ENCODE measurements at places on chromosomes 7 and 10.

DNA sequence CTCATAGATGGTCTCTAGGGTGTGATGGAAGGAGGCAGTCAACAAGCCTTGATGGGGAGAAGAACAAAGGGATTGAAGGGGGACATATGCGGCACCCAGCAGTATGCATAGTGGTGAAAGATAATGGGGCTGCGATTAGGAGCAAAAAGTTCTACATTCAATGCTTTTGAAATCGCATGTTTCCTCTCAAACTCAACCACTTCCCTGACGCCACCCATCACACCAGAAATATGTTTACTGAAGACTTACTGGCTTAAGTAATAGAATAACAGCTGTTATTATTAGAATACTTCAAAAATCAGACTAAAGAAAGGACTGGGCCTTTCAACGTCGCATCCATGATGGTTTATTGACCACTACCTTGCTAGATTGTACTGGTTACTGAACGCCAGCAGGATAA, 31.5 kb downstream of the MKRN1 start:
- no peak for DNase-seq

GRCh38 chr10:77195101-77195500, 442.5 kb downstream of the KCNMA1 start:
- DNase-seq = peak; percentile 3

- DNase-seq = no peak
Measured at GRCh38 chr7:139825666-139826290, 3.3 kb upstream of the TBXAS1 start.

DNA sequence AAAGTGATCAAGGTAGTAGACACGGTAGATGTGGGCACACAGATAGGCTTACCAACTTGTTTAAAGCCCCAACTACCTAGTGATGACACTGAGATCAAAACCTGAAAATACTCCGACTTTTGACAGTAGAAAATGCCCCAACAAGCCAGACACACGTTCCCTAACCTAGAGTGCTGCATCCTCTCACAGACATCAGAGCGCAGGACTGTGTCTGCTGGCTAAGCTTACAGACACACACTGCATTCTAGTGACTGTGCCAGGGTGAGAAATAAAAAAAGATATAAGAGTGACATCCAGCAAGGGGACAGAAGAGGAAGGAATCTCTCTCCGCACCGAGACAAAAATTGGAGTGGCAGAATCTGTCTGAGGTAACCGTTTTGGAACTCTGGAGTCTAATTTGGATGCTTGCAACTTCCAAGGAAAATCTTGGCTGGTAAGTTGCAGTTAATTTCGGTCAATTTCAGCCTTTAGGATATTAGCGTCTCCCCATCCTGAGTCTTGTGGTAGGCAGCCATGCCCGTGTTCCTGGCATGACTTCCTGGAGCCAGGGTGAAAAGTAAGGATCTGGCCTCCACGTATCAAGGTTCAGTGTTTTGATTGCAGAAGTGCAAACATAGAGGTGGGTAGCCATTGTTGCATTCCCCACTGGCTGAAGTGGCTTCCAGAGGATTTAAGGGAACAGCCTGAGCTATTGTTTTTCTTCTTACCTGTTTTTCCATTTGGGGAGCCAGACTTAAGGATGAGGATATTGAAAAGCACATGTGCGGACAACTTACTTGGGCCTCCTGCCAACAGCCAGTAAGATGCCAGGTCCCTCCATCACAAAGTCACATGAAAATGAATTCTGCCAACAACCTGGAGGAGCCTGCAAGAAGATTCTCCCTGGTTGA, 124.1 kb downstream of the SMURF1 start:
- no peak for DNase-seq

DNA sequence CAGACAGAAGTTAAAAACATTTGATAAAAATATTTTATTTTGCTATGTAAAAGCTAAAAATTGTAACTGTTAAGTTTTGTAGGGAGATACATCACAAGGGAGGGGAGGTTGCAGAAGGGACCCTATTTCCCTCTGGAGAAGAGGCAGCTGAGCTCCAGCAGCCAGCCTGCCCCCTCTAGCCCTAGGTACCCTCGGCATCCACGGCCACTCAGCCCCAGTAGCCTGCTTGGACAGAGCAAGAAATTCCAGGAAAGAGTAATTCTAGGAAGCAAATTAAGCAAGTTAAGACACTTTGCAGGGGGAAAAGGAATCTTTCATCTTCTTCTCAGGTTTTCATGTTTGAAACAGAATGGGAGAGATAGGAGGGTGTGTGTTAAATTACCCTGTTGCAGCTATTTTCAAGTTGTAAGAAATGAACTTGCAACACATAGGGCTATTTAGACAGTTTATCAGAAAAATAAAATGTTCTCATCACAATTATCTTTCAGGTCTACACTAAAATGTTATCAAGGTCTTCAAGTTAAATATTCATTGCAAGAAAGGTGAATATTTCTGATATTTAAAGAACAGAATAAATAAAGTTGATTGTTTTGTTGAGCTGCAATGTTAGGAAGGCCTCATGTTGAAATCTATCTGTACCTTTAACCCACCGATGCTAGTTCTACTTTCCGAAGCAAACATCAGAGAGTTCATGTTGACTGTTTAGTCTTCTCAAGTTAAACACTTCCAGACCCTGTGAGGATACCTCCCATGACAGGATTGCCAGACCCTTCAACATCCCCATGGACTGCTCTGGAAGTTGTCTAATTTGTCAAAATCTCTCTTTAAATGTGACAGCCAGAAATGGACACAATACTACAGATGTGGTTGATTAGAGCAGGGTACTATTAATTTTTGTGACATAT, 5.5 kb downstream of the SGCE start:
- DNase-seq = no peak

- peak; percentile 52 for DNase-seq
Measured at GRCh38 chr7:44291066-44291732, 34.2 kb downstream of the CAMK2B start.

DNA sequence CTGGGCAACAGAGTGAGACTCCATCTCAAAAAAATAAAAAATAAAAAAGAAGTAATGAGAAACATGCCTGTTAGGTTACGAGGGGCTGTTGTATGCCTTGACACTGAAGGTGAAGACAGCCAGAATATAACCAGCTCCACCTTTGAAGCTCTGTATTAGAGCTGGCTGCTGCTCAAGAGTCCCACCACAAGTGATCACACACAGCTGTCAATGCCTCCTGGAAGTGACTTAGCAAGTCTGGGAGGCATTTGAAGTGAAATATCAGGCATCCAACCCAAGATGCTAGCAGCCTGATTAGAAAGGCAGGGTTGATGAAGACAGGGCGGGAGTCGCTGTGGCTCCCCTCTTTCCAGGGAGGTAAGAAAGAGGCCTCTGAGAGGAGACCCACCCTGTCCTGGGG, 34.1 kb upstream of the INPP5F start:
- DNase-seq = no peak

DNA sequence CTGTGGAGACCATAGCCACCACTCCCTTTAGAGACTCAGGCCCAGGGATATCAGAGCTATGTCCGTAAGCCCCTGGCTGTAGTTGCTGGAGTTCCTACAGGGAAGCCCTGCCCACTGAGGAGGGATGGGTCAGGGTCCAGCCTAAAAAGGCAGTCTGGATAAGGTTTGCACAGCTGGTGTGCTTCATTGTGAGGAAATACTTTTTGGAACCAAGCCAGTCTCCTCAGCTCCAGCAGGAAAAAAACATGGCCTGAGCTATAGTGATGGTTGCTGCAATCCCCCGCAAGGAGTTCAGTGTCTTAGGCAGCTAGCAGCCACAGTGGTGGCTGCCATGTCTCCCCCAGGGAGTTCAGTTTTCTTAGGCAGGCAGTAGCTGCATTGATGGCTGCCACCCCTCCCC, 52.6 kb upstream of the CYP2C8 start:
- DNase-seq = no peak

DNA sequence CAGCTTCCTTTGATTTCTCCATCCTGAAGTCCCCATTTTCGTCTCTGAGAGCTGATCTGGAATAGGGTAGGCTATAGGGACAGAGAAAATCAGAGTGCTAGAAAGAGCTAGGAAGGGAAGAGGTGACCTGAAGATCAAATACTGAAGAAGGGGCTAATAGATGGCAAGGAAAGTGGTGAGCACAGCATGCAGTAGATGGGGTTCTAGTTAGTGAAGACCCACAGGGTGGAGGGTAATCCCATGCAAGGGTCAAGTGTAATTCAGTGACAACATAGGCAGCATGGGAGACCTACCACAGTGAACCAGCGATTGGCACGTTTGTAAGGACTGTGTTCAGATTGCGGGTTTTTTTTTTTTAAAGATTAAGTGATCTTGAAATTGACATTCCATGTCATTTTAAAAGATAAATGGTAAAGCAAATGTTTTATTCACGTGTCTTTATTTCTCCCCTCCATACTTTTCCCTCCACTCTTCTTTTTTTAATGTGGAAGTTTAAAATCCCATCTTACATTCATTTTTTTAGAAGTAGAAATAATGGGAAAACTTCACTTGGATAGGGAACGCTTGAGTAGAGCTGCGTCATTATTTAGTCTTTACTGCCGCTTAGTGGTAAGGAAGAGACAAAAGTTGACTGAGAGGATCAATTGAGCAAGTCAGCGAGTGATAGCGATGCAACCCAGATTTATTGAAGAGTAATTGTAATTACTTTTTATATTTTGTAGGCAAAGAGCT, 21.0 kb upstream of the ABI1 start:
- no peak for DNase-seq

DNA sequence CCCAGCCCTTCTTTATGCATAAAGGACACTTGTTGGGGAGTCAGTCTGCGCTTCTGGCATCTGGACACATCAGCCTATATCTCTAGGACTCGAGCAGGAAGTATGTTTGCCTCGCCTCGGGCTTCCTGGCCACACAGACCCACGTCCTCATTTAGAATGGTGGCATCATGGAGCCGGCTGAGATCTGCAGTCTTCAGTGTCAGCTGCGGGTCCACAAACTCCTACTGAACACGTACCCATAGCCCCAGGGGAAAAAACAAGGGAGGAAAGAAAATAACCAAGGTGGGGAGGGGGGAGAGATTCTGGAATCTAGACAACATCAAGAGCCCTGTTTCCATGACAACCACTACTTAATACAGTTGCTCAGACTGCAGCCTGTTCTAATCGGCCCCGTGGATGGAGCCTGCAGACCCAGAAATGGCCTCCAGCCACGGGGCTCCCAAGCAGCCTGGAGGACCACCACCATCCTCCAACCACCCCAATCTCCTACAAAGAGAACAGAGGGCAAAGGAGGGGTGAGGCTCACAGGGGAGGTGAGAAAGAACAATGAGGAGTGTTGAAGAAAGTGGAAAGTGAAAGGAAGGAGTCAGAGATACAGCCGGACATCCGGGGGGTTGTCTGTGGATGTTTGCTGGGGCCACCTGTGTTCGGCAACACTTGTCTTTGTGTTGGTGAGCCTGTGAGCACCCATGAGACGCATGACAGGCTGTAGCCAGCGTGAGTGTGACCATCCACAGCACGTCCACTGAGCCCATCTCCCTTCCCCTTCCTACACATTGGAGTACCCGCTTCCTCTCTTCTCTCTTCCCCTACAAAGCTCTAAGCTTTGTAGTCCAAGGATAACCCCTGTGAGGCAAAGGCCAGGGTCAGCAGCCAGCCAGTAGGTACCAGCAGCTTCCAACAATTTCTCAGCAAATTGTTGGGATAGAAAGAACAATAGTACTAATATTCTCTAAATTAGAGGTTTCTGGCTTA, 141.0 kb downstream of the PLXNA4 start:
- no peak for DNase-seq

- no peak for DNase-seq
Measured at GRCh38 chr10:71337219-71337701, 18.2 kb downstream of the SLC29A3 start.

GRCh38 chr10:26216585-26217395, at the start of gene GAD2:
Gene GAD2 (plus strand): TSS chr10:26216774. CDS start chr10:26216810, 36 bp downstream.
- DNase-seq = no peak

DNA sequence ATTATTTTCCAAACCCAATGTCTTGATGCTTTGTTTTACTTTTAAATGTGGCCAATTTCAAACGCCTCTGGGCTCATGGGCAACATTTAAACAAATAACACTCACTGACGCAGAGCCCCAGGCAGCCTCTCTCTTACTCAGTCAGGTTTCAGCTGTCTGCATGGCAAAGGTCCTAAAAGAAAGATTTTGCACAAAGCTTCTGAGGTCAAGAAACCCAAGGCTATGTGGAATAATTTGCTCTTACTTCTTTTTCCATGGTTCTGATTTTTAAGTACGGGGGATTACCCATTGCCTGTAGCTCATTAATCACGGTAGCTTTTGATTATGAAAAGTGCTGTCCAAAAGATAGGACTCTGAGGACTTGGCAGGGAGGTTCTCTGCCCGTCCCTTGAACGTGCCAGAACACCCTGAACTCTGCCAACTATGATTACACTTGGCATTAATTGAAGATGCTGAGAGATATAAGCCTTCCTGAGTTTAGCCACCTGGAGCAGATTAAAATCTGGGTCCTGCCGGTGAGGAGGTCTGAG, 14.1 kb upstream of the MSRB2 start:
- peak; percentile 98 for DNase-seq

DNA sequence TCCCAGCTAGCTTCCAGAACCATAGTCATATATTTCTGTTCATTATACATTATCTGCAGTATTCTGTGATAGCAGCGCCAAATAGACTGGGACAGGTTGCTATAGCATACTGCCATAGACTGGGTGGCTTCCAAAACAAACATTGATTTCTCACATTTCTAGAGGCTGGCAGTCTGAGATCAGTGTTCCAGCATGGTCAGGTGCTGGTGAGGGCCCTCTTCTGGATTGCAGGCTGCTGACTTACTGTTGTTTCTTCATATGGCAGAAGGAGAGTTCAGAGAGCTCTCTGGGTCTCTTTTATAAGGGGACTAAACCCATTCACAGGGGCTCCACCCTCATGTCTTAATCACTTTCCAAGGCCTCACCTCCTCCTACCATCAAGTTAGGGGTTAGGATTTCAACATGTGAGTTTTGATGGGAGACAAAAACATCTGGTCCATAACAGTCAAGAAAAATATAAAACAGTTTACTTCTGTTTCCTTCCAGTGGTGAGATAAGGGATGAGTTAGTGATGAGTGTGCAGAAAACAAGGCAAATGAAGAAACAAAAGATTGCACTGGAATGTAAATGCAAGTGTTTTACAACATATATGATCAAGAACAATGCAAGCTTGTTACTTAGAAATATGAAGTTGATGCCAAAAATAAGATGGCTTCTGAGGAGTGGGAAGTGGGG, 399.0 kb upstream of the C7orf33 start:
- DNase-seq = peak; percentile 83

DNA sequence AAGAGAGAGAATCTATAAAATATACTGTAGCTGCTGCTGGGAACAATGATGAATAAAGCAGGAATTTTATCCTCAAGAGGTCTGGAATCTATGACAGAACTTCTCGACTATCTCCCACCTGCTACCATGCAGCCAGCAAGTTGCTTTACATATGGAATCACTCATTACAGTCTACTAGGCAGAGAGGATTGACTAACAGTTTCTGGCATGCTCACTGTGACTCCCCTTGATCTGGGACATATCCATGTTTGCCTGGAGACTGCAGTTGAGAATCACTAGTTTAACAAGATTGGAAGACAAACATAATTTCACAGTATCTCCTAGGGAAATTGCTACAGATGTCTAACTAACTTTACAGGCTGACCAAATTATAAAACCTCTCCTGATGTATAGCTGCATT, 13.3 kb downstream of the GPR37 start:
- peak; percentile 85 for DNase-seq

- no peak for DNase-seq
Measured at GRCh38 chr7:93015101-93015778, 102.5 kb downstream of the SAMD9 start.

GRCh38 chr7:101618207-101618839, 10.8 kb downstream of the MYL10 start:
- DNase-seq = no peak

Measured in LNCaP clone FGC (cell line).